Central memory CD4-positive, alpha-beta T cell (primary cell): ENCODE measurements at places on chromosomes 5 and 9.

- DNase-seq: no peak
Observed at GRCh38 chr5:41788941-41789368, 81.3 kb downstream of the OXCT1 start.

GRCh38 chr5:150241298-150242160 lies 48.0 kb downstream of the CAMK2A start:
- no peak for DNase-seq

DNA sequence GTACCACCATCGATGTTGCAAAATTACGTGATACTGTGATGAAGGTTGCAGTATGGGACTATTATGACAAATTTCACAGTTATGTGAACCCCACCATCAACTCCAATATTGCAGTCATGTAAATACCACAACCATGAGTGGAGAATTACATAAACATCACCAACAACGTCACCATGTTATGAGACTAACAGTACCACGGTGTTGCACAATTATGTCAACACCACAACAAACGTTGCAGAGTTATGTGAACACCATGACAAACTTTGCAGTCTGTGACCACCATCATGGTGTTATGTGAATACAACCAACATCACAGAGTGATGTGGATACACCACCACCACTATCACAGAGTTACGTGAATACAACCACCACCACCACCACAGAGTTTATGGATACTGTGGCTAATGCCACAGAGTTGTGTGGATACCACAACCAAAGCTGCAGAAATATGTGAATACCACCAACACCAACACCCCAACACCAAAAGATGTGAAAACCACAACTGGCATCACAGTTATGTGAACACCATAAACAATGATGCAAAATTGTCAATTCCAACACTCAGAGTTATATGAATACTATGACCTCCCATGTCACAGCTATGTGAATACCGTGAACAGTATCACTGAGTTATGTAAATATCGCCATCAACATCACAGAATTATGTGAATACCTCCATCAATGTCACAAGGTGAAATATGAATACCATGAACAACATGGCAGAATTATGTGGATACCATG lies 62.4 kb downstream of the SHC3 start:
- no peak for DNase-seq

DNA sequence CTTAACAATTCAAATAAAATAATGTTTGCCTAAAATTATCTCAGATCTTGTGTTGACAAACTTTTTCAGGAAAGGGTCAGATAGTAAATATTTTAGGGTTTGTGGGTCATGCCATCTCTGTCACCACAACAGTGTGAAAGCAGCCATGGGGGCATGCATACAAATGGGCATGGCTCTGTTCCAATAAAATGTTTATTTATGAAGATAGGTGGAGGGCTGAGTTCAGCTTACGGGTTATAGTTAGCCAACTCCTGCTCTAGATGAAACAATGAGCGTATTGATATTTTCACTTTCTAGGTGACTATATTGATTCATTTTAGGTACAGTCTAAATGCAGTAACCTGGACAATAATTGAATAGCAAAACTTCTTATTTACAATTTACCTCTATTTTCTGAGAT lies 533.8 kb upstream of the CLINT1 start:
- no peak for DNase-seq

- no peak for DNase-seq
Observed at GRCh38 chr9:135887021-135887507, 20.3 kb downstream of the CAMSAP1 start.

GRCh38 chr9:103798620-103799019 lies 295.5 kb upstream of the SMC2 start:
- no peak for DNase-seq

DNA sequence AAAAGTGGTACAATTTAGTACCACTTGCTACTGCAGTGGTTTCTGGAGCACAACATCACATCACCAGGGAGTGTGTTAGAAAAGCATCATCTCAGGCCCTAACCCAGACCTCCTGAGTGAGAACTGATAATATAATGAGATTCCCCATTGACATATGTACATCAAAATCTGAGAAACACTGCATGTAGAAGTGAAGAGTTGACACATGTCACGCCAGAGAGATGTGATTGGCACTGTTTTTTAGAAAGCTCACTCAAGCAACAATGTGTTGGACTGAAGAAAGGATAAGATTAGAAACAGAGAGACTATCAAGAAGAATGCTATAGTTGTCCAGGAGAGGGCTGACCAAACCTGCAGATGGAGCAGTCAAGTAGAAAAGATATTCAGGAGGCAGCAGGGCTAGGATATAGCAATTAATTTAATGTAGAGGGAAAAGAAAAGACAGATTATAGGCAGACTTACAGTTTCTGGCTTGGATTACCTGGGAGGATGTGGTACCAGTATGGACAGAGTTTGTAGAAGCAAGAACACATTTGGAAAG lies 324.4 kb upstream of the ADAMTSL1 start:
- DNase-seq: no peak

DNA sequence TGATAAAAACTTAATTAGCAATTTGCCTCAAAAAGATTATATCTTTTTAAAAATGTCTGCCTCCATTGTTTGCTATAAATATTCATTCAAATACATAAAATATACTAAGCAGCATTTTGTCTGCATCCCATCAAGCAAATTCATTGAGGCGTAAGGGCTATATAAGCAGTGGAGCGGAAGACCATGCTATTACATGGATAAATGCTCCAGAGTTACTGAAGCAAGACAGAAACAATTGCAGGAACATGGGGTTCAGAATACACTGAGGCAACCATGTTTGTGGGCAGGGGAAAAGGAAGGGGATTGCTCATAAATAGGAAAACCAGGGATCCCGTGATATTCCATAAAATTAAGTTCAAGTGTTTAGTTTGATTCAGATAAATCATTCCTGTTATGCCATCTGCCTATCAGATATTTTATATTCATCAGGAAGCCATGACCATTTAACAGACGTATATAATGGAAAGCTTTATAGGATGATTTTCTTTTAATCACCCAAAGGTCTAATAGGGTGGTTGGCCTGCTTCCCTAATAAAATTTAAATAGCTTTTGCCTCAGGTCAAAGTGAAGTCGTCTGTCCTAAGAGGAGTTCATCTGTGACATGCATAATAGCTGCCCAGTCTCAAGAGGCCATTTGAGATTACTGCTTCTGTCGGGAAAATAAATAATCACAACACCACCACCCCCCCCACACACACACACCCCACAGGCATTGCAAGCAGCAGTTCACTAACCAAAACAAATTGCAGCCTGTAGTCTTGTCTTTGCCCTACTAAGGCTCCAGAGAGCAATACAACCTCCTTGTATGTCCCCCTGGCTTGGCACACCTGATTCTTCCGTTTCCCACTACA lies 105.2 kb downstream of the RASEF start:
- DNase-seq: no peak

DNA sequence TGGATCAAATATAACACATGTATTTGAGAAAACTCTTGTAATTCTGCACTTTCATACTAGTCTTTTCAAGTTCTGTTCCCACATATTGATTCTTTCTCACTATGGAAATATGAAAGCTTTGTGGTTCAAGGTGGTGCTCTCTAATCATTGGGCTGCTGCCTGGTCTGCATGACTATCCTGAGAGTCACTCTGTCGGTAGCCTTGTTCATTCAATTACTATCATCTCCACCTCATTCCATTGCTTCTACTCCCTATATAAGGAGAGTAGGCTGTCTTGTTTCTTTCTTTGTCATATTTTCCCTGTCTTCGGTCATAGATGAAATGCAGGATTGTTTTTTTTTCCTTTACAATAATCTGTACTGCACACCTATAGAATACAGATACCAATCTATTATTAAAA lies 341.4 kb upstream of the ACTBL2 start:
- no peak for DNase-seq

- no peak for DNase-seq
Observed at GRCh38 chr9:87393706-87394230, 103.9 kb upstream of the DAPK1 start.

- DNase-seq: no peak
Observed at GRCh38 chr9:122332083-122332482, 38.7 kb upstream of the PTGS1 start.

- no peak for DNase-seq
Observed at GRCh38 chr9:124480621-124480981, 26.6 kb downstream of the NR5A1 start.

DNA sequence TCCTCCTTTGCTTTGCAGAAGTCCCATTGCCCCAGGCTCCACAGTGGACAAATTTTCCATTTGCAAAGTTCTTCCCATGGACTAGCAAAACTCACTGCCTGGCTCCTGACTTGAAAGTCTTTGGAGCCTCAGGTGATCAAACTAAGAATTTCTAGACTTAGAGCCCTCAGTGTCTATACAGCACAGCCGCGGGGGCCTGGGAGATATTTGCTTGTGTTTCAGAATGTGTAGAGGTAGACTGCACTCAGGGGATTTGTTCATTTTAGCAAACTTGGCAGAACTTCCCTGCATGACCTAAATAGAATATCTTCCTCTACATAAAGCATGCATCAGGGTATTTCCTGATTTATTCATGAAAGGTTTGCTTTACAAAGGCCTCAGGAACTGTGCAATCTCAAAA lies 384.2 kb upstream of the ZNF462 start:
- DNase-seq: no peak
